Gastroesophageal sphincter (tissue), 4 donors: ENCODE measurements at places on chromosomes 4 and X. TPM values are rescaled to one million over a fixed set of nuclear protein-coding genes. Genes with fewer than 3 reads are reported as not detected.

DNA sequence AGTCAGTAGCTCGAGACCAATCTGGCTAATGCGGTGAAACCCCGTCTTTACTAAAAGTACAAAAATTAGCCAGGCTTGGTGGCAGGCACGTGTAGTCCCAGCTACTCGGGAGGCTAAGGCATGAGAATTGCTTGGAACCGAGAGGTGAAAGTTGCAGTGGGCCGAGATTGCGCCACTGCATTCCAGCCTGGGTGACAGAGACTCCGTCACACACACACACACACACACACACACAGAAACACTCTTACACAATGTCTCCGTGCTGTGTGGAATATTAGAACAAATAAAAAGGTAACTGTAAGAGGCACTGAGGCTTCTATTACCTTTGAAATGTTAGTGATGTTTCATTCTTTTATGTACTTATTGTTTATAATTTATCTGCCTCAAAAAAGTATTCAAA, 326.6 kb downstream of the GPAT3 start:
- no peak for ATAC-seq

GRCh38 chr4:148079961-148080360, 348.1 kb downstream of the ARHGAP10 start:
- ATAC-seq = no peak

DNA sequence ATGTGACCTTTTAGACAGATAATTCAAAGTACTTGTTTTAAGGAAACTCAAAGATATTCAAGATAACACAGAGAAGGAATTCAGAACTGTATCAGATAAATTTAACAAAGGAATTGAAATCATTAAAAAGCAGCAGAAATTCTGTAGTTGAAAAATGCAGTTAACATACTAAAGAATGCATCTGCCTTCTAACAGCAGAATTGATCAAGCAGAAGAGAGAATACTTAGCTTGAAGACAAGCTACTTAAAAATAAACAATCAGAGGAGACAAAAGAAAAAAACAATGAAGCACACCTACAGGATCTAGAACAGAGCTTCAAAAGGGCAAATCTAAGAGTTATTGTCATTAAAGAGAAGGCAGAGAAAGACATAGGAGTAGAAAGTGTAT, 123.0 kb upstream of the TET2 start:
- ATAC-seq = no peak

- ATAC-seq = no peak
Observed at GRCh38 chrX:101774340-101774739, 114.7 kb upstream of the ARMCX2 start.

- ATAC-seq = no peak
Observed at GRCh38 chr4:129094347-129094746, 1.0 kb upstream of the SCLT1 start.

GRCh38 chr4:94722748-94723147, 35.0 kb upstream of the BMPR1B start:
- no peak for ATAC-seq

DNA sequence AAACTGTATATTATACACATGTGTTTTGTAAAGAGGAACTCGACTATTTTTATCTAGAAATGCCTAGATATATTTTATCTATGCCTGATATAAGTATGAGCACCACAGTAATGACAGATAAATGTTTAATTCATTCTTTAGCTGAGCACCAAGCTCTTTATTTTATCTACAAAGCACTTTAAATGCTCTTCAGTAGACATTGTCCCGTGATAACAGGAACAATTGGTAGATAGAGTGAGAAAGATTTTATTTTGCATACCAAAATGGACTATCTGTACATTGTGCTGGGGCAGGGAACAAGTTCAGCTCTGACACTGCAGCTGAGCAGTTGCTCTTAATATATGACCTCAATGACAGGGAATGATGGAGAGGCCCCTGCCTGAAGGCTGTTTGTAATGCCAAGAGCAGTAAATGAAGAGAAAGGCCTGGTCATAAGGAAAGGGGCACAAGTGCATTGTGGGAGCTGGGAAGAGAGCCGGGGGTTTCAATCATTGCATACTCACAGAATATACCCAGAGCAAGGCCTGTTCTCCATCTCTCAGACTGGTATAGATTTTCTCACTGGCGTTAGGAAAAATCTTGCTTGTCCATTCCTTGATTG, 57.3 kb downstream of the SEPTIN11 start:
- no peak for ATAC-seq

DNA sequence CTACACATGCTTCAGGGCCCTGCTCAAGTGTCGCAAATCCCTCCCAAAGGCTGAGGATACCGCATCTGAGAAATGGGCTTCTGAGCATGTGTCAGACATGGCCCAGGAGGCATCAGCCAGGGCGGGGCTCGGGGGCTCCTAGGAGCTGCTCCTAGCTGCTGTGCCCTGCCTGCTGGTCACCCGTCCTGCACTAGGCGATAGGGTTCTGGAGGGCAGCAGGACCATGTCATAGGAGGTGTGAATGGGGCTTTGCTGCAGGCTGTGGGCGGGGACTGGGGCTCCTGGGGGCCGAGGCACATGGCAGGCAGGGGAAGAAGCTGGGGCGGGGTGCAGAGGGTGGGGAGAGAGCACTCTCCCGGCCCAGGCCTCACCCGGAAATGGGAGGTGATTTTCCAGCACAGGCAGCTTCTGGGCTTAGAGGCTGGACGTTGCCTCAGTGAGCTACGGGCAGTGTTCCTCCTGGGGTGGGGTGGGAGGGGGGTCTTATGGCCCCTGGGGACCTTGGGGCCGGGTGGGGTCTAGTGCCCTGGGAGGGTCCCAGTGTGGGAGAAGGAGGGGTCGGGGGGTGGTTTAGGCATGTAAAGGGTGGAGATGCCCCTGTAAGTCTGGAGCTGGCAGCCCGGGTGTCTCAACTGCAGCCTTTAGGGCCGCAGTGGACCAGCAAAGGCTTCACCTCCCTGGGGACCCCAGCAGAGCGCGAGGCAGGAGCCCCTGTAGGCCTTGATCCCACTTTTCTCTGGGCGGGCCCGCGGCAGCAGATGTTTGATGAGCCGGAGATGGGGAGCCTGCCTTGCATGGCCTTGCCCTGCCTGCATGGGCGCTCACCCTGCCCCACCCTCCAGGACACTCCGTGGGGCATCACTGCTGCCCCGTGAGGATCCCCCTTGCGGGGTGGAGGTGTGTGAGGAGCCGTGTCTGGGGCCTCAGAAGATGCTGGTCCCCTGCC, 98.6 kb upstream of the LRPAP1 start:
- no peak for ATAC-seq

DNA sequence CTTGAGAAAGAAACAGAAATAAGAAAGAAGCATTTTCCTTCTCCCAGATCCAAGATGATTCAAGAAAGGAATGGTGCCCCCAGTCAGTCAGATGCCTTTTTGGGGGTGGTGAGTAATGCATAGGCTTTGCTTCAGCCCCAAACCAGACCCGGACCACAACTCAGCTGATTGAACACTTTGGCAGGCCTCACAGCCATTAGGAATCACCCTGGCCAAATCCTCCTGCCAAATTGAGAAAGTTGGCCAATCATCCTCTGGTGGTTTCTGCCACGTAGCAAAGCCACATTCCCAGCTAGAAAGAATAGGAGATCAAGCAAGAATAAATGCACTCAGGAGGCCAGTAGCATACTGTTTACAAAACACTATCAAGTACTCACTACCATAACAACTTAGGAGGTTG, 33.7 kb downstream of the FRMD7 start:
- ATAC-seq = no peak

DNA sequence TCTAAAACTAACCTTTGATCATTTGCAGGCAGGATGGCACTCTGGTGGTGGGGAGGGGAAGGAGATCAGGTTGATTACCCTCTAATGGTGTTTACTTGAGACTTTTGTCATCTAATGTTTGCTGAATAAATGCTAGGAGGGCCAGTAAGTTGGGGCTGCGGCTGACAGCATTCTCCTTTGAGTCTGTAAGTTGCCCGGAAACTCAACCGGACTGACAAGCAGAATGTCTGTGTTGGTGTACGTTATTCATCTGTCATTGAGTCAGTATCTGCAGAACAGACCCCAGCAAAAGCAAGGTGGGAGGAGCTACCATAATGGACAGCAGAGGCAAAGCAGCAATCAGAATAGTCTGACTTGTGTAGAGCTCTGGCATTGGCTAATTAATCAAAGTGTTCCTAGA, 1210.6 kb upstream of the PABPC4L start:
- ATAC-seq = no peak

DNA sequence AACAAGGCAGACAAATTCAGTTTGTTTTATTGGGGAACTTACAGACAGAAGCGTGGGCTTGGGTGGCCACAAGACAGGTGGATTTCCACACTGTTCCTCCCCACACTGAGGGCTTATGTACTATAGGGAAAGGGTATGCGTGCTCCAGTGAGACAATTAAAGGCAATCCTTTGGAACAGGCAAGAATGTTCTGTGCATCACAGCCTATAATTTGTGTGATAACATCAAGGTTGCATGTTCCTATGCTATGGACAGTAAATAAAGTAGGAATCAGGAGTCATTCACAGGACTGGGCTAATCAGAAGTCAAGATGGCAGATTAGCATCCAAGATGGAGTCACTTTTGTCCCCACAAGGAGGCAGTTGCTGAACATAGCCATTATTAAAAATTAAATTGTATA, 84.6 kb upstream of the TRIM2 start:
- no peak for ATAC-seq

- ATAC-seq = peak; percentile 31
Observed at GRCh38 chr4:37891260-37892159, 626 bp downstream of the TBC1D1 start.

MAGEA8 gene
- total RNA-seq = not detected

UCP1 gene
- total RNA-seq = not detected

EMCN gene
- total RNA-seq = 5.3 TPM

DDIT4L gene
- total RNA-seq = 5.0 TPM
